ENCODE measurements at places on chromosomes 12 and 14.

DNA sequence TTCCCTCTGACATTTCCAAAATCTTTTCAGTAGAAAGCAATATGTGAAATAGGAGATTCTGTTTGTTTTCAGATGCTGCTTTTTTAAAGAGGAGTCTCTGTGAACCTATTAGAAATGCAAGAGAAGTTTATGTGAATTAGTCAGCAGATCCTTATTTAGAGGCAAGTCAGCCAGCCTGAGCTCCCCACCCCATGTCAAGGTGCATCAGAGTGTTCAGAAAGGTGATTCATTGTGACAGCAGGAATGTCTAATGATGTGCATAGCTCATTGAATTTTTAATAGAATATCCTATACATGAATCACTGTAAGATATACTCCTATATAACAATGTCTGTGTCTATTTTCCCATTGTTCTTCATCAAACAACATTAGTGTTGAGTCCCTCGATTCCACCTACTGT, 1222.4 kb upstream of the USP15 start:
- no peak for DNase-seq

- no peak for DNase-seq
Measured at GRCh38 chr14:100028990-100029677, 36.1 kb upstream of the EVL start.

- DNase-seq = no peak
Measured at GRCh38 chr14:95206534-95206933, 49.2 kb upstream of the DICER1 start.

GRCh38 chr14:68589447-68590200, 203.2 kb downstream of the ZFP36L1 start:
- no peak for DNase-seq

GRCh38 chr14:102779574-102780315, 2.5 kb downstream of the TRAF3 start:
- DNase-seq = no peak

DNA sequence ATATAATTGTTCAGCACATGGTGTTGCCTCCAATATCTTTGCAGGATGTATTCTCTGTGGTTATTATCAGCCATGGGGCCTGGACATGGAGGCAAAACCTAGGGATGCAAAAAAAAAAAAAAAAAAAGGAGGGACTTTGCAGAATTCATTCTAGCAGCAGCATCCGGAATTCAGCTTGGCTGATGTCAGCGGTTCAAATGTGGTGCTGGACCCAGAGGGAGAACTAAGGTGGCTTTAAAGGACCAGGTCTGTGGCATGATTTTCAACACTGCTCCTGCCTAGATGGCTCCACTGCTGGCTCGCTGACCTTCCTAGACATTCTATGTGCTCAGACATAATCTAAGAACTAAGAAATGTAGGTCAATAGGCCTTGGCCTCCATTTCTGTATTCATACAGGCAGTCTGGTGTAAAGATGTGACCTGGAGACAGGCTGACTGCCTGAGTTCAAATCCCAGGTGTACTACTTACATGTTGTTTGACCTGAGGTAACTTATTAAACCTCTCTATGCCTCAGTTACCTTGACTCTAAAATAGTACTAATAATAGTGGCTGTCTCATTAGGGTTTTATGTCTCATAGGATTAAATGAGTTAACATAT, 108.6 kb downstream of the PPM1A start:
- DNase-seq = no peak

DNA sequence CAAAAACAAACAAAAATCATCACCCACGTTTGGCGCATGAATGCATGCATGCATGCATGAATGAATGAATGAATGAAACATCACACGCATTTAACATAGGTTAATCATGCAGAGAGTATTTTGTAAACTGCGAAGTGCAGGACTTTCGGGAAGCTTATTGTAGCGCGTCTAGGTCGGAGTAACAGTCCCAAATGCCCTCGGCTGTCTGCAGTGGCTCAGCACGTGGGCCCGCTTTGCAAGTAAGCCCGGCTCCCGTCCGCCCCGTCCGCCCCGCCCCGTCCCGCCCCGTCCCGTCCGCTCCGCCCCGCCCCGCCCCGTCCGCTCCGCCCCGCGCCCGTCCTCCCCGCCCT, 263 bp upstream of the IFT81 start:
- no peak for DNase-seq

GRCh38 chr14:90924621-90925340, 108.6 kb upstream of the TTC7B start:
- no peak for DNase-seq

GRCh38 chr12:45644541-45644940, 85.0 kb upstream of the ARID2 start:
- DNase-seq = no peak

DNA sequence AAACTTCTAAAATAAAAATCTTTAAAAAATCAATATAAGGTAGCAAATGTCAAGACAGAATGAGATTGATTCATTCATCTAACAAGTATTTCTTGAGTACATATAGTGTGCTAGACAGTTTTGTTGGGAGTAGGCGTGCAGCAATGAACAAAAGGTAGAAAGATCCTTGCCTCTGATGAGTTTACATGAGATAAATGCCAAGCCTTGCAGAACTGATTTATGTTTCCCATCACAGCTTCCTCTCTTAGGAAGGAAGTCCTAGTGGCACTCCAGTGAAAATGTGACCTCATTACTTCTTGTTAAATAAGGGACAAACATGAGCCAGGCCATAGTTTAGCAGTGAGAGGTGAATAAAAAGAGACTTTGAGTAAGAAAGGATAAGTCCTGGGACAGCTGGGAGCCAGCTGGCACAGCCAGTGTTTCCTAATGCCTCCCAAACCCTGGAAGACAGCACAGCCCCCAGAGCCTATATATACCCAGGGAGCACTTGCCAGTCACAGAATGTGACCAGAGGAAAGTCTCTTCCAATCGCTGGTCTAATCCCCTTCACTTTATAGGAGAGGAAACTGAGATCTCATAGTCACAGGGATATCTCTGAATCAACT, 4.7 kb upstream of the COCH start:
- DNase-seq = no peak
